NCI-H2171 (cell line): ENCODE measurements at places on chromosomes 12 and 14.

- DNase-seq, result peak; percentile 99
Measured at GRCh38 chr12:3752741-3753486, at the start of gene CRACR2A. Gene CRACR2A, minus strand, starts transcription at chr12:3753109. Its CDS starts 56,110 bp downstream, at chr12:3696999.

DNA sequence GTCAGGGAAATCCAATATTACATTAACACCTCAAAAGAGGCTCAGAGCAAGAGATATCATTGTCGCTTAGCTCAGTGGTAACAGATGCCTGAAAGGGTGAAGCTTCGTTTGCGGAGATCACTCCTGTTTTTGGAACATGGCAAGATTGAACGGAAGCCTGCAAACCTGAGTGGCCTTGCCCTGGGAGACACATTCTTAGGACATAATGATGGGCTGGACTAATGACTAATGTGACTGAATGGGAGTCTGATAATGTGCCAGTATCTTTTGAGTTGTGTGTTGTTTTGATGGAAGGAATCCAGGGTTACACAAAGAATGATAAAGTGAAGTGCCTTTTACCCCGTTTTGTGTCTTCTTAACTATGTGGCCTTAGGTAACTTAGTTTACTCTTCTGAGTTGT lies 109.3 kb upstream of the IFNG-AS1 start:
- no peak for DNase-seq

GRCh38 chr12:5460817-5461216 lies 28.9 kb downstream of the NTF3 start:
- DNase-seq, result no peak

GRCh38 chr14:90892970-90893369 lies 76.7 kb upstream of the TTC7B start:
- DNase-seq, result peak; percentile 8

- DNase-seq, result no peak
Measured at GRCh38 chr14:68322940-68323620, 469.8 kb downstream of the ZFP36L1 start.

DNA sequence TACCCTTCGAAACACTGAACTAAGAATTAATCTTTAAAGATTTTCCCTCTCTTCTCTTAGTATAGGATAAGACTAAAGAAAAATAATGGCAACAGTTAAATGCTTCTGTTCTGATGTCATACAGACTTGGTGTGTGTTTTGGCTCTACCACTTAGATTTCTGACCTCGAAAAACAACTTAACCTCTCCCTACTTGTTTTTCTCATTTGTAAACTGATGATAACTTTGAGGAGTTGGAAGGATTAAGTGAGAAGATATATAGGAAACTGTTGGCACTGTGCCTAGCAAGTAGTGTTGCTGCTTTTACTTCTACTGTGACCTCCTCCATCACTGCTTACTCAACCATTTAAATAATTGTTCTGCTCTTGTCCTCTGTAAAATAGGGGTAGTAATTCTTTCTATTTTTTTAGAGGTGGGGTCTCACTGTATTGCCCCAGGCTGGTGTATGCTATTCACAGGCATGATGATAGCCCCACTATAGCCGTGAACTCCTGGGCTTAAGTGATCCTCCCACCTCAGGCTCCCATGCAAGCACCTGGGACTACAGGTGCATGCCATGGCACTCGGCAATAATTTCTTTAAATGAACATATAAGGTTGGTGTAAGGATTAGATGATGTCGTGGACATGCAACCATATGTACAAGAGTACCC lies 22.4 kb downstream of the PALS1 start:
- DNase-seq, result no peak

GRCh38 chr12:25695574-25695973 lies 142.5 kb upstream of the LMNTD1 start:
- no peak for DNase-seq

GRCh38 chr12:26359576-26359975 lies 164.2 kb downstream of the SSPN start:
- no peak for DNase-seq
